ENCODE measurements at places on chromosomes 3 and 15.

DNA sequence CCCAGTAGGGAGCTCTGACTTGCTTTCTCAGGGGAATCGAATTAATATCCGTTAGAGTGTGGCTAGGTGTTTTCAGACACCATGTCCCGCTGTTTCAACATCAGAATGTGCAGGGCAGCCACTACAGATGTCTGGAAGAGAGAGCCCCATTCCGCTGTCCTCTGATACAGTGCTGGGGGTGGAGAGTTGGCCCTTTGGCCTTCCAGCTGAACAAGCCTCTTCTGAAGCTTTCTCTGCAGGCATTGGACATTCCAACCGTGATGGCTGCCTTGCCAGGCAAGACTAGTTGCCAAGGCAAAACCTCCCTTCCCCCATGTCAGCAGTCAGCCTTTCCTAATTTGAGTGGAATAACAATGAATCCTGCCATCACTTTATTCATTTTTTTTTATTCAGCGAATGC is 1.5 kb downstream of the FAH start:
- H3K27me3 ChIP-seq: no peaks in the 10 kb centered on the region
- H3K4me3 ChIP-seq: peak overlapping the region; percentile 89
- peaks cover 1% of the 10 kb centered on the region for H3K36me3 ChIP-seq
- DNase-seq: no peak

DNA sequence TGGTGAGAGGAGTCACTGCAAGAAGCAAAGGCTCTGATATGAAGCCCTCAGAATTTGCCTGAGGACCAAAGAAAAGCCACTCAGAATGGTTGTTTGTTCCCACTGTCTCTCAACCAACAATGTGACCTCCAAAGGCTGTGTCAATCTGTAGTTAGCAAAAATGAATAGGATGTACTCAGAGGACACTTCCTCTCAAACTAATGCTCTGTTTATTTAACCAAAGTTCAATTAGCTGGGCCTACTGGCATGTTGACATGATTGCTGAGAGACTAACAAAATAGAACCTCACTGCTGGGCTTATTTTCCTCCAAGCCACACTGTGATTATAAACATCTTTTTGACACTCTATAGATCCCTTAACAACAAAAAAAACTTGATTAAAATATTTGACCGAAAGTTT is 522.5 kb downstream of the OCA2 start:
- H3K27me3 ChIP-seq: no peaks in the 10 kb centered on the region
- H3K4me1 ChIP-seq: no peaks in the 10 kb centered on the region
- H3K27ac ChIP-seq: no peak overlapping the region
- no peaks in the 10 kb centered on the region for H3K36me3 ChIP-seq
- DNase-seq: no peak

DNA sequence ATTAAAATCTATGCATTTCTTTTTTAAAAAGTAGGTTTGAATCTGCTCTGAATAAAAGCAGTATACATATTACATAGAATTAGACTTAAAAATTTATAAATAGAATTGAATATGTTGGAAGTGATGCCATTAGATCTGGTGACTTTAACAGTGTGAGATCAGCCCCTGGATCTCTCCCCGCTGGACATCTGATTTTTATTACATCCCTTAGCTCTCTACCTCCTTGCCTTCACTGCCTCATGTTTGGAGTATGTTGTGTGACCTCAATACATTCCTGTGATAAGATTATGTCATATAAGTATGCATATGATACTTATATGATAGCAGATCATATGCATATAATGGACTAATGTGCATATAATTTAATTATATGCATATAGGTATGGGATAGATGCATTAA is 643.4 kb upstream of the NR2F2 start:
- H3K27me3 ChIP-seq: no peaks in the 10 kb centered on the region
- H3K27ac ChIP-seq: no peak overlapping the region
- H3K36me3 ChIP-seq: no peaks in the 10 kb centered on the region
- H3K4me3 ChIP-seq: no peak overlapping the region
- DNase-seq: no peak

DNA sequence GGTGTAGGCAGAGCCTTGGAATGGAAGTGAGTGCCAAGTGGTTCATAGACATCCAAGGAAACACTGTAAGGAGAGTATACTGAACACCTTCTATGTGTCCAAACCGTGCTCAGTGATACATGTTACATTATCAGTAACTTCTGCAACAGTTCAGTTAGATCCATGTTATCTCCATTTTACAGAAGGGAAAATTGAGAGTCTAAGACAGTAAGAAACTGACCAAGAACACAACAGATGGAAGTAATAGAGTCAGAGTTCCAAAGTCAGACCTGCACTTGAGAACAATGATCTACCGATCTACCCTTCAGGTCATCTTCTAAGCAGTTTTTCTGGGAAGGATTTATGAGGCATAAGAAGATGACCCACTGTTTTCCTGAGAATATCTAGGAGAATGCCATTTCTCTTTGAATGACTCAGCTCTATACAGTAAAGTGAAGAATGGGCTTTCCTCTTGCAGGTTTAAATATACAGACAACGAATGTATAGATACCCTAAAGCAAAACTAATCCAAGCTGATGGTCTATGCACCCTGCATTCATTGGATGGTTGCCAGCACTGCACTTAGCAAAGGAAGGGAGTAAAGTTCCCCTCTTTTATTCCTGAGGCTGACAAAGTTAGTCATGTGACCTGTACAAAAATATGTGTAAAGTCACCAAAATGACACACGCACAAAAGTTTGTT is 604.1 kb upstream of the MDFIC2 start:
- no peak overlapping the region for H3K27ac ChIP-seq
- no peaks in the 10 kb centered on the region for H3K36me3 ChIP-seq
- H3K27me3 ChIP-seq: no peaks in the 10 kb centered on the region
- H3K4me1 ChIP-seq: no peaks in the 10 kb centered on the region

DNA sequence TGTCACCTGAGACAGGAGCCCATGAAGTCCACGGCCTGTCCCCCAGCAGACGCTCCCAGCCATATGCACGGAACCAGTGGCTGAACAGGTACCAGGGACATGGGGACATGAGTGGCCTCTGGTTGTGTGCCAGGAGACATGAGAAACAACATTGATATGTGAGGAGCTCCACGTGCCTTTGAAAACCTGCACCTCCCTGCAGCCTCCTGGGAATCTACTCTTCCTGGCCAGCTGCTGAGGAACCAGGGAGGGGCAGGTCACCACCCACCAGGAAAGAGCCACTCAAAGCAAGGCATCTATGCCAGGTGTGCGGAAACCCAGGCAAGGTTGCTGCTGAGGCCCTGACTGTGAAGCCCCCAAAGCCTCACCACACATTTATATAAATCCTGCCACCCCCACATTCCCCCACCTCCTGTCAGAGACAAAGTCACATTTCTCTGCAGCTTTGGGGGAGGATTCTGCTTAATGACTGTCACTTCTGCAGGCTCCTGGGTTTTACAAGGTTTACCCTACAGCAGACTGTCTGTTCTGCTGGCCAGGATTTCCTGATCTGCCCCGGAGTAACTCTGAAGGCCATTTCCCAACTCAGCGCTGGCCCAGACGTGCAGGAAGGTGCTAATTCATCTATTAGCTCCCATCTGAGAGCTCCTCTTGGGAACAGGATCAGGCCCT is 110.8 kb downstream of the ADCY5 start:
- H3K27me3 ChIP-seq: no peaks in the 10 kb centered on the region
- H3K27ac ChIP-seq: no peak overlapping the region
- no peak for DNase-seq
- H3K4me3 ChIP-seq: no peak overlapping the region
- no peaks in the 10 kb centered on the region for H3K4me1 ChIP-seq
- no peaks in the 10 kb centered on the region for H3K36me3 ChIP-seq

- no peaks in the 10 kb centered on the region for H3K36me3 ChIP-seq
- no peaks in the 10 kb centered on the region for H3K4me1 ChIP-seq
- H3K4me3 ChIP-seq: no peak overlapping the region
- DNase-seq: no peak
These were observed 40.5 kb downstream of the FAM174B start for GRCh38 chr15:92614791-92615785.

DNA sequence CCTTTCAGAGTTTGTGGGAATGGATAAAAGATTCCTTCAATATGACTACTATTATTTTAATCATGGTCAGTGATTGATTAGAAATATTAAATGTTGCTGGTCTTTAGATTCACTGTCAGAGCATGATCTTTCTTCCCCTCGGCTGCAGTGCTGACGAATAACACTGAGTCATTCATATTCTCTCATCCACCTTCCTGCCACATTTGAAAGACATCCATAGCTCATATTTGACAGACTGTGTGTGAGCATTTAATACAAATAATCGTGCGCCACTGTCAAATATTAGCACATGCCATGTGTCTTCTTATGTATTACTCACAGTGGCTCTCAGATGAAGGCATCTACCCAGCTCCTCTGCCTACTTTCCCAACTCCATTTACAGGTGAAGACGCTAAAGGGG is 476.5 kb upstream of the TPRG1 start:
- H3K36me3 ChIP-seq: no peaks in the 10 kb centered on the region
- H3K4me1 ChIP-seq: no peaks in the 10 kb centered on the region
- DNase-seq: no peak
- no peak overlapping the region for H3K4me3 ChIP-seq
- no peaks in the 10 kb centered on the region for H3K27me3 ChIP-seq
- H3K27ac ChIP-seq: no peak overlapping the region

GRCh38 chr15:91801836-91802534 is 51.5 kb upstream of the SLCO3A1 start:
- no peak for DNase-seq
- peaks cover 6% of the 10 kb centered on the region for H3K27me3 ChIP-seq
- no peak overlapping the region for H3K27ac ChIP-seq
- H3K36me3 ChIP-seq: no peaks in the 10 kb centered on the region

DNA sequence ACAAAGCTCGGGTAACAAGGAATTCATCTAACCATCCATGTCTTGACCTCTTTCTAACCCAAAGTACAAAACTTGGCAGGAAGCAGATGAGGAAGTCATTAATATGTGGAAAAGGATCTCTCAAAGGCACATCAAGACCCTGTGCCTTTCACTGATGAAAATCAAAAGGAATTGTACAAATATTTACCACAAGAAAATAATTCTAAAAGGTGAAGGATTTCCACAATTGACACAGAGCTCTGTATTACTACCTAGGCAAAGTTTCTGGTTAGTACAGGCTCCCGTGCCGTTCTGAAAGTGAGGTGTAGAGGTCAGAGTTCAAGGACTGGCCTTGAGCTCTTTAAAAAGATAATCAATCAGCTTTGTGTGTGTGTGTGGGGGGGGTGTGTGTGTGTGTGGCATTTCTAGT is 239.7 kb upstream of the ICE2 start:
- H3K36me3 ChIP-seq: no peaks in the 10 kb centered on the region
- H3K27me3 ChIP-seq: peaks cover 4% of the 10 kb centered on the region
- no peak for DNase-seq
- H3K27ac ChIP-seq: no peak overlapping the region

GRCh38 chr15:84725001-84725491 is 9.1 kb upstream of the SEC11A start:
- H3K27me3 ChIP-seq: no peaks in the 10 kb centered on the region
- no peak overlapping the region for H3K4me3 ChIP-seq
- peak overlapping the region; percentile 56 for H3K27ac ChIP-seq
- peak; percentile 9 for DNase-seq

GRCh38 chr3:59675495-59675894 is 625.7 kb upstream of the CFAP20DC start:
- H3K4me1 ChIP-seq: no peaks in the 10 kb centered on the region
- DNase-seq: no peak
- H3K27me3 ChIP-seq: no peaks in the 10 kb centered on the region
- H3K36me3 ChIP-seq: no peaks in the 10 kb centered on the region
- no peak overlapping the region for H3K27ac ChIP-seq

DNA sequence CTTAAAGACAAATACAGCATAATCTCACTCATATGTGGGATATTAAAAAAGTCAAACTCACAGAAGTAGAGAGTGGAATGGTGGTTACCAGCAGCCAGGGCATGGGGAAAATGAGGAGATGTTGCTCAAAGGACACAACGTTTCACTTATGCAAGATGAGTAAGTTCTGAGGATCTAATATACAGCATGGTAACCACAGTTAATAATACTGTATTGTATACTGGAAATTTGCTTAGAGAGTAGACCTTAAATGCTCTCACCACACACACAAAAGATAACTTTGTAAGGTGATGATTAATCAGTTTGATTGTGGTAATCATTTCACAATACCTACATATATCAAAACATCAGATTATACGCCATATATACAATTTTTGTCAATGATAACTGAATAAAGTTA is 60.0 kb downstream of the MYH15 start:
- H3K4me1 ChIP-seq: no peaks in the 10 kb centered on the region
- no peak overlapping the region for H3K27ac ChIP-seq
- H3K4me3 ChIP-seq: no peak overlapping the region
- H3K27me3 ChIP-seq: no peaks in the 10 kb centered on the region
- DNase-seq: no peak
- H3K36me3 ChIP-seq: no peaks in the 10 kb centered on the region

GRCh38 chr15:67736810-67737209 is 88.5 kb upstream of the SKOR1 start:
- no peak overlapping the region for H3K4me3 ChIP-seq
- H3K36me3 ChIP-seq: no peaks in the 10 kb centered on the region
- no peak overlapping the region for H3K27ac ChIP-seq
- H3K27me3 ChIP-seq: no peaks in the 10 kb centered on the region

DNA sequence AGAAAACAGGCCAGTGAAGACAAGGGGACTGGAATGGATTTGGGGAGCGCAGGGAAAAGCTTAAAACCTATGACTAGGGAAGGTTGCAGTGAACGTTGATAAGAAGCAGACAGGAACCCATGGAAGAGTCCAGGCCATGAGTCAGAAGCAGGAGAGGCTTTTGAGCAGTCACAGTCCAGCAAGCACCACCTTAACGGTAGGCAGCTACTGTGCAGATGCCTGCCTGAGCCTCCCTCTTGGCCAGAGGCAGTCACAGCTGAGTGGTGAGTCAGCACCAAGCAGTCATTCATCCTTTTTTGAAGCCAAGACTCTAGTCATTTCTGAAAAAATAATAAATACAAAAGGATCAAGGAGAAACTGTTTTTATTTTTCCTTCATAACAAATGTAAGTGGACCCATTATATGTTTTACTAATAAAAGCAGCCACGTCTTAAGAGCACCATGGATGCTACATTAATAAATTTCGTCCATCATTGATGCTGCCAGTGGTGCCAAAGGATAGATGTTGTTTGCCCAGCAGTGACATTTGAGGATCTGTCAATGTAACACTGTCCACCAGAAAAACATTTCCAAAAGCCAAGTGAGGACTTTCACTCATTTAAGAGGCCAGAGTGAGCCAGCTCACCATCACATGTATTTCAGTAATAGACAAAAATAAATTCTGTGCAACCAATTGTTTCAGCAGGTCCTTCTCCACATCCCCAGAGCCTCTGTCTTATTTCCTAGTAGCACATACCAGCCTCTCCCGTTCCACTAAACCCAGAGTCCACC is 42.1 kb upstream of the ACTC1 start:
- no peak overlapping the region for H3K27ac ChIP-seq
- no peak overlapping the region for H3K4me3 ChIP-seq
- no peaks in the 10 kb centered on the region for H3K27me3 ChIP-seq
- H3K4me1 ChIP-seq: no peaks in the 10 kb centered on the region
- no peaks in the 10 kb centered on the region for H3K36me3 ChIP-seq

- peaks cover 11% of the 10 kb centered on the region for H3K27me3 ChIP-seq
- H3K4me3 ChIP-seq: no peak overlapping the region
- no peak overlapping the region for H3K27ac ChIP-seq
These were observed 859 bp downstream of the RORA start for GRCh38 chr15:61227950-61228936.

- H3K4me1 ChIP-seq: peaks cover 40% of the 10 kb centered on the region
- H3K27ac ChIP-seq: 0 out of 2 replicates have a peak overlapping the region, but pooled peaks have one; percentile 90
- H3K27me3 ChIP-seq: no peaks in the 10 kb centered on the region
- H3K36me3 ChIP-seq: peaks cover 17% of the 10 kb centered on the region
These were observed 73.8 kb upstream of the ZBED2 start for GRCh38 chr3:111668888-111669488.
